ENCODE measurements at places on chromosomes 5 and 9.

- no peak for DNase-seq
Observed at GRCh38 chr5:159010661-159011442, 88.9 kb downstream of the EBF1 start.

- DNase-seq = peak; percentile 83
Observed at GRCh38 chr9:114487607-114488300, 17.5 kb downstream of the WHRN start.

GRCh38 chr9:74609671-74610405 lies 112.7 kb downstream of the RORB start:
- DNase-seq = no peak

DNA sequence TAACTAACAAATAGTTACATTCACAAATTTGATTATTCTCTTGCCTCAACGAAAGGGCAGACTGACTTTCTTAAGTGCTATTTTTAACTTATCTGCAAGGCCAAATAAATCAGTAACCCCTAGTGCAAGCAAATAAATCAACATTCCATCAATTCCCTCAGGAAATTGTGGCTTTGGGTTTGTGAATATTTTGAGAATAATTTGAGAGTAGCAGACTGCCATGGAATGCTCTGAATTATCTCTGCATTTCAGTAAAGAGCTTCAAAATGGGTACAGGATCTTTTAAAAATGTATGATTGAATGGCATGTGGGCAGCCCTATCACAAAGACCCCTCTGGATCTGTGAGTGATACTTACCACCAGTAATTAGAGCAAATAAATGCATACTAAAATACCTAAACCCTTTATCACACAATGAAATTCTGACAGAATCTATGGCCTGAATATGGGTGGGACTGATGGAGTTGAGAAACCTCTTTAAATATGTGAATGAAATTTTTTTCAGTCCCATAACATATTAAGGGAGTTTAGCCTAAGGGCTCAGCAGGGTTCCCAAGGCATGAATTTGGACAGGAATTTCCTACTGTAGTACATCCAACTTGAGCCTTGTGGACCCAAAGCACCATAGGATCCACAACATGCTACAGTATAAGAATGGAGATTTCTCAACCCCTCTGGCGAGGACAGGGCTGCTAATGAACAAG lies 92.5 kb upstream of the ITGA2 start:
- no peak for DNase-seq

GRCh38 chr5:179413711-179414458 lies 68.6 kb upstream of the ADAMTS2 start:
- no peak for DNase-seq

GRCh38 chr9:125380406-125380805 lies 118.8 kb downstream of the GAPVD1 start:
- no peak for DNase-seq

DNA sequence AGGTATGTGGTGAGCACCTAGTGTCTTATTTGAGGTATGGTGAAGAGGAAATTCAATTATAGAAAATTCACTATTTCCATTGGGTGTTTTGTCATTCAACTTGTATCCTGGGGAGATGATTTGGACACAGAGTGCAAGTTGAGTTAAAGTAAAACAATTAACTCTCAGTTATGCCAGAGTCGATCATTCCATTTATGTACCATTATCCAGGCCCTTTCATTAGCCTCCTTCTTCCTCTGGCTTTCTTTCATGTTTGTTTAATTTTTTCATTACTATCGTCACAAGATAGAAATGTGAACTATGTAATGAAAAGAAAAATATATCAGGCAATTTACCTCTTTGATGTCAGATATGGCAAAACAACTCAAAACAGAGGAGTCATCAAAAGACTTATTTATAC lies 1347.2 kb upstream of the NUDT12 start:
- DNase-seq = no peak

DNA sequence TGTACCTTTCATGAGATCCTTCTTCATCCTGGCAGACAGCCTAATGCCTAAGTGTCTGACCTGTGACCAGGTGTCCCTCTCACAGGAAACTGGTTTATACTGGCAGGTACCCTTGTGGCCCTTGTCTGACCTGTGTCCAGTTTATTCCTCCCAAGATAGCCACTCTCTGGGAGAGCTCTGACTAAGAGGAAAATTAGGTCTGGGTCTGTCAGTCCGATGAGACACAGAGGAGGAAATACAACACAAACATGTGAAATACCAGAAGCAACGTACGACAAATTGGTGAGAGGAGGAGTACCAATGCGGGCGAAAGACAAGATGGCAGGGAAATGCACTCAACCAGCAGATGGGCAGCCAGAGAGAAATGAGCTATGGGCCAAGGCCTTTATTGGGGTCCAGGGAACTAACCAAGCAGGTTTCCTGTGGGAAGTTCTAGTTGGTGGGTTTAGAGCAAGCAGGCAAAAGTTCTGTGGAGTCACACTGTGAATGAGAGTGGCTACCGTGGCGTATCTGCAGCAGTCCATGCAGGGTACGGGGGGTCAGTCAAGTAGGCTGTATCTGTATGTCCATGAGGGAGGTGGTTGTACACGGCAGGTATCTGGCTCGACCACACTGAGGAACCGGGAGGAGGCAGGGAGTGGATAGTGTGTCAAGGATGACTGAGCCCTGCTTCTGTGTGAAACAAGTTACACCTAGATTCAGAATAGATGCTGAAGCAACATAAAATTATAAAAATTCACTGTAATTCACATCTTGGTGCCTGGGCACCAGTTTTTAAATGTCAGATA lies 109.0 kb downstream of the MLLT3 start:
- DNase-seq = no peak

DNA sequence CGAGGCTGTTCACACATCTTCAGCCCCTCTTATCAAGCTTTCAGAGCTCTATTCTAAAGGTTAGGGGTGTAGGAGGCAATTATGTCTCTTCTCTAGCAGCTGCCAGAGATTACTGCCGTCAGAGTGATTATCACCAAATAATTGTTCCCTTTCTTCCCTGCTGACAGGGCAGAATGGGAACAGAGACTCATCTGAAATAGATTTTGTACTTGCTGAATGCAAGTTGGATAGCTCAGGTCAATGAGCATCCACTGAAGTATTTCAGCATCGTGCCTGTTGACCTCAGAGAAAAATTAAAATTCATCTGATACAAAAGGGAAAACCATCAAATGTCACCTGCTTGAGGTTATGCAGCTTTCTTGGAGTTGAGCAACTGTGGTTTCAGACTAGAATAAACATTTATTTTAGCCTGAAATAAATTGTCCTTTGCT lies 213.7 kb upstream of the MAP3K1 start:
- no peak for DNase-seq

- no peak for DNase-seq
Observed at GRCh38 chr5:79853676-79854418, 137.2 kb downstream of the MTX3 start.

GRCh38 chr5:127988146-127988760 lies 95.3 kb upstream of the SLC12A2 start:
- DNase-seq = no peak

- DNase-seq = no peak
Observed at GRCh38 chr5:126497506-126497905, 74.3 kb downstream of the GRAMD2B start.

- no peak for DNase-seq
Observed at GRCh38 chr5:39519566-39520231, 94.9 kb upstream of the DAB2 start.

DNA sequence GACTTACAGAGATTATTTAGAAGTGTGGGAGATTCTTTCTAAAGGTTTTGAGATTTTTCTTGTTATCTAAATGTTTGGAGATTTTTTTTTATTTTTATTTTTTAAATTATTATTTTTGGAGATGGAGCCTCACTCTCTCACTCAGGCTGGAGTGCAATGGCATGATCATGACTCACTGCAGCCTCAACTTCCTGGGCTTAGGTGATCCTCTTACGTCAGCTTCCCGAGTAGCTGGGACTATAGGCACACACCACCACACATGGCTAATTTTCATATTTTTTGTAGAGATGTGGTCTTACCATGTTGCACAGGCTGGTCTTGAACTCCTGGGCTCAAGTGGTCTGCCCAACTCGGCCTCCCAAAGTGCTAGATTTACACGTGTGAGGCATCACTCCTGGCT lies 694.5 kb downstream of the TLE1 start:
- no peak for DNase-seq

- DNase-seq = no peak
Observed at GRCh38 chr5:41921874-41922273, 3.2 kb upstream of the FBXO4 start.

DNA sequence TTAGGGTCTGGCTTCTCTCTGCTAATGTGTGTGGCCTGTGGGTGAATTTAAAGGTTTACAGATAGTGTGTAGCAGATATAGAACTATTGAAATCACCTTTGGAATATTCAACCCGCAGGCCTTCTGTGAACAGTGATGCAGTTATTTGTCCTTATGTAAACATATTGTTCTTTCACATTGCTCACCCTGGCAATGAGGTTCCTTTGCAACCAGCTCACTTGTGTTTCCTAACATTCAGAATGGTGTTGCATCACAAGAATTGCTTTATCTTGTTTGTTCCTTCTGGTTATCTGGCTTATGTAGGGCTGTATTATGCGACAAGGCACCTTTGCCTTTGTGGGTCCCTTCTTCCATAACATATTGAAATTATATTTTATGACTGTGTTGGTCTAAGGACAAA lies 370.3 kb downstream of the NNT start:
- no peak for DNase-seq

DNA sequence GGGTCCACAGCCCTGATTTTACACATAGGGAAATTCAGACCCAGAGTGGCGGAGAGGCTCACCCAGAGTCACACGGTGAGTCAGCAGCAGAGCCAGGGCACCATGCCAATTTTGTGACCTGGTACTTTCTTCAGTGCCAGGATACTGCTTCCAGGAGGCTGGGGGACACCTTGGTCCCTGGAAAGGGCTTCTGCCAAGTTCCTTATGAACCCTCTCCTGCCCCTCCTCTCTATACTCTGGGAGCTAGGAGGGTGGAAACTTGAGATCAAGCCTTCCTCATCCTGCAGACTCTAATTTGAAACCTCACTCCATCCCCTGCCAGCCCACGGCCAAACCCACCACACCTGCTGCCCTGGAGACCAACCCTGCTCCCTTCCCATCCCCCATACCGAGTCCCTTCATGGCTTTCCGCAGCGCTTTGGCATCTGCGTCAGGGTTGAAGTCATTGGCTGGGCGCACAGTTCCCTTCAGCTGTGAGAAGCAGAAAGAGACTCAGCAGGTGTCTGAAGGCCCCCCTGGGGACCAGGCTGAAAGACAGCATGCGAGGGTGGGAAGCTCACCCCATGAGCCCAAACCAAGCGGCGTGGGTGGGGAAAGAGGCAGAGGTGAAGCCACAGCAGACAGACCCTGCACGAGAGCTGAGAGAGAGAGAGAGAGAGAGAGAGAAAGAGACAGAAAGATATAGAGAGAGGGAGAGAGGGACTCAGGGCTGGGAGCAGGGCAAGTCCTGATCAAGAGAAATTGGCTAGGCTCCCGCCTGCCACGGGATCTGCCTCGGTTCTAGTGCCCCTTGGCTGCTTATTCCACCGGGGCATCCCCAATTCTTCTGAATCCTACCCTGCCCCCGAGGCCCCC lies 33.5 kb downstream of the ANXA6 start:
- DNase-seq = no peak

- no peak for DNase-seq
Observed at GRCh38 chr5:29017501-29017900, 1979.1 kb upstream of the CDH9 start.

DNA sequence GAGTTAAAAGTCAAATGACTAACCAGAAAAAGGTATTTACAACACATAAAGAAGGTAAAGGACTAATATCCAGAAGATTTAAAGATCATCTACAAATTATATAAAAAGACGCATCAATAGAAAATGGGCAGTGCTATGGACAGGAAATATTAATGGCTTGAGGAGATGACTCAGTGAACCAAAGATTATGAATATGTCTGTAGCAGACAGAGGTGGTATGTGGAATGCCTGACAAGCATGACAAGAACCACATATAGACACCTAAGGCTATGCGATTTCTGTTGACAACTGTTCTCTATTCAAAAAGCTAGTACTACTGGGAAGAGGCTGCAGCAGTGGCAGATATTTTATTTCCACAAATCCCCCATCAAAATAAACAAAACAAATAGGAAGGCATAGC lies 177.0 kb upstream of the SH3GL2 start:
- DNase-seq = no peak

- no peak for DNase-seq
Observed at GRCh38 chr9:72554221-72554641, 32.8 kb downstream of the TMC1 start.

DNA sequence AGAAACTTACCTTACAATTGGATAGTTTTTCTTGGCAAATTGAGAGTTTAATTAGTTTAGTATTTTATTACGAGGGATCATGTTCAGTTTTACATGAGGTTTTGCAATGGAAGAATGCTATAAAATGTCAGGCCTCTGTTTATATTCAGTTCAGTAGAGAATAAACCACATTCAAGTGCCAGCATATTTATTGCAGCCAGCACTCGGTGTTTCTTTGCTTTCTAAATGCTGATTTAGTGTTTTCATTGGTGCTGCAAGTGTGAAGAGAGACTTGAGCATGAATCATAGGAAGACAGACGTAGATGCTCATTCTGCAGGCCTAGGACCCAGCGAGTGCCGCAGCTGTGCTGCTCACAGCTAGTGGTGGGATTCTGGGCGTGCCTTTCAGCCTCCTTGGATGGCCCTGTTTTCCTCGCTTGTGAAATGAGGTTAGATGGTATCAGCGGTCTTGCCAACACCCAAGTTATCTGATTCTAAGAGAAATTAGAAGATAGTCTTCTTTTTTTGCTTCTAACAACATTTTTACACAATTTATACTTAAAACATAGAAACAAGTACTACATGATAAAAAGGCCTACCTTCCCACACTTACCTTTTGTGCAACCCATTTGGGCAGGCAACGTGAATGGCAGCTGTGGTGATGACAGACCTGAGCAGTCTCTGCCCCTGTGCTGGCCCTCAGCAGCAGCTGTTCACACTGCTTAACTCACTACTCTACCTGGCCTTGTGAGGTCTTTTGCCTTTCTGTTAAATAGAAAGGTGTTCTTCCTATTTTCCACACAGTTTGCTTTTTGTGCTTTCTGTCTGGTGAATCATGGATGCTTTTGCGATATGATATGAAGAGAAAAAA lies 26.8 kb upstream of the TNFAIP8 start:
- DNase-seq = peak; percentile 67

- DNase-seq = no peak
Observed at GRCh38 chr5:101346447-101346846, 443.4 kb upstream of the ST8SIA4 start.

- no peak for DNase-seq
Observed at GRCh38 chr9:121584421-121584820, 67.0 kb upstream of the DAB2IP start.

- no peak for DNase-seq
Observed at GRCh38 chr9:126448865-126449577, 122.4 kb downstream of the MVB12B start.

- DNase-seq = no peak
Observed at GRCh38 chr9:86589273-86589672, 235.1 kb upstream of the TUT7 start.

DNA sequence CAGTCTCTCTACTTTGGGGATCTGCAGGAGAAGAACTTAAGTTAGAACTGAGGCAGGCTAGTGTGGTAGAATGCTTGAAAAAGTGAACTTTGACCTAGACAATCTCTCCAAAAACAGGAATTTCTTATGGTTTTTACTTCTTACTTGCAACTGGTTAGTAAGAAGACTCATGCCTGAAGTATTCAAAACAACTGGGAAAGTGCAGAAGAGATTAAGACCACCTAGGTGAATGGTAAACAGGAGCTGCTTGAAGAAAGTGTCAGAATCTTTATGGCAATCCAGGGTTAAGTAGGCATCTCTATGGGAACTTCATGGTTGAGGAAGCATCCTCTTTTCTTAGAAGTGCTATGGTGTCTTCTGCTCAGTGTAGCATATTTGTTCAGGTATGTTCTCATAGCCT lies 428.6 kb upstream of the TLE4 start:
- no peak for DNase-seq

GRCh38 chr9:35618854-35619799 lies 914 bp upstream of the CD72 start:
- peak; percentile 68 for DNase-seq

GRCh38 chr5:159864885-159865691 lies 51.2 kb upstream of the ADRA1B start:
- DNase-seq = no peak
